ENCODE measurements at places on chromosomes 1 and 21. TPM values are rescaled to one million over a fixed set of nuclear protein-coding genes. Genes with fewer than 3 reads are reported as not detected.

Gene FMO5
- 0.50 TPM for total RNA-seq

Gene LBR
- total RNA-seq, result 226 TPM

Gene FAAH
- total RNA-seq, result 3.6 TPM

Gene BCAR3
- 0.44 TPM for total RNA-seq

Gene CENPL
- 39.2 TPM for total RNA-seq

Gene FYB2
- not detected for total RNA-seq

Gene CHIT1
- 0.39 TPM for total RNA-seq

Gene VAV3
- total RNA-seq, result 6.9 TPM

Gene AMPD1
- total RNA-seq, result not detected

DNA sequence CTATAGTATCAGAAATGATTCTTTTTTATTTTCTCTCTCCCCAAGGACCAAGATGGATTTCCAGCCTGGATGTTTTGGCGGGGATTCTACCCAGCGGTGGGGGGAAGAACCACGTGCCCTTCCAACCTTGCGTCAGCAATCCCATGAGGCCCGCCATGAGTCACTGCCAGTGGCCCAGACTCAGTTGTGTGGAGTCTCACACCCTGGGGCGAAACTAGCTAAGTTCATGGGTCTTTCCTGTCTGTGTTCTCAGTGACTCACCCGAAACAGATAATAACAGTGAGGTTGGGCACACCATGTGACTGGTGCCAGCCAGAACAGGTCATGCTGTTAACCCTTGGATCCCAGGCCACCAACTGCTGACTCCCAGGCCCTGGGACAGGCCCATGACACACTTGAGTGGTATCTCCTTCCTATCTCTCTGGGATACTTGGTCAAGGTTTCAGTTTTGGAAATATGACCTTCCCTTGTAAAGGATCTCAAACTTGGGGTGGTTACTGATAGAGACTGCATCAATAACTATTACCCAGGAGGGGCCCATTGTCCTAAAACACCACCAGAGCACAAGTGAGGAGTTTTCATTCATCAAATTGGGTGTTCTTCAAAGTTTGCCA lies 98.0 kb upstream of the DUSP10 start:
- DNase-seq, result peak; percentile 63

- DNase-seq, result no peak
These were observed 5.4 kb upstream of the NTNG1 start for GRCh38 chr1:107135463-107135862.

DNA sequence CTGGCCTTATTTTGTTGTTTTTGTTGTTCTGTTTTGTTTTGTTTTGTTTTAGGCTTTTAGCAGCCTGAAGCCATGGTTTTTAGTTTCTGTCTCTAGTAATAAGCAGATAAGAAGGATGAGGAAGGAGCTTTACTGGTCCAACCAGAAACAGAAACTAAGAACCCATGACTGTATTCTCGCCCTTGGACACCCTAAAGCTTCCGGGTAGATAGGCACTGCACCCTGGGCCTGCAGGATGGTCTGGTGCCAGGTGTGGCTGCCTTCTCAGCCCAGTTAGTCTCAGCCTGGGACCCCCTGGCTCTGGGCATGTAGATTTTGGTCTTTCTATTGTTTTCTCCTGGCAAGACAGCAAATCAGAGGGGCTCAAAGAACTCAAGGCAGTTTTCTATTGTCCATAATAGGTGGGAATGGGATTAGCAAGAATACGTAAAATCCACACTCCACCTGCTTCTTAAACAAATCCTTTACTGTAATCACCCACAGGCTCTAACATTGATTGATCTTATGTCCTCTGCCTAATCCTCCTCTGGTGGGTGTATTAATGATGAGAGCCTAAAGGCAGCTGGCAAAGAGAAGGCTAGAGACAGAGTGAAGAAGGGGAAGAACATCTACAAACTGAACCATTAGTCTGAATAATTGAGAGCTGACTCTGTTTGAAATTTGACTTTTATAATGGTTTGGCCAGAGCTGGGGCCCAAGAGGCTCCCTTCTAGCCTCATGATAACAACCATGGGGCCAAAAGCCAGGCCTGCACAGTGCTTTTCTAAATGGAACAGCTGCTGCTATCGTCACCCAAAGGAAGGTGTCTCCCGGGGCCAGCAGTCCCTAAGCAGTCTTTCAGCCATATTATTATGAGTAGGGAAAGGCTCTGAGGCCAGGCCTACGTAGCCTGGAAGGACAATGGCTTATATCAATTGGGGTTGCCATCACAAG lies 106.8 kb upstream of the ATP1A1 start:
- DNase-seq, result no peak

DNA sequence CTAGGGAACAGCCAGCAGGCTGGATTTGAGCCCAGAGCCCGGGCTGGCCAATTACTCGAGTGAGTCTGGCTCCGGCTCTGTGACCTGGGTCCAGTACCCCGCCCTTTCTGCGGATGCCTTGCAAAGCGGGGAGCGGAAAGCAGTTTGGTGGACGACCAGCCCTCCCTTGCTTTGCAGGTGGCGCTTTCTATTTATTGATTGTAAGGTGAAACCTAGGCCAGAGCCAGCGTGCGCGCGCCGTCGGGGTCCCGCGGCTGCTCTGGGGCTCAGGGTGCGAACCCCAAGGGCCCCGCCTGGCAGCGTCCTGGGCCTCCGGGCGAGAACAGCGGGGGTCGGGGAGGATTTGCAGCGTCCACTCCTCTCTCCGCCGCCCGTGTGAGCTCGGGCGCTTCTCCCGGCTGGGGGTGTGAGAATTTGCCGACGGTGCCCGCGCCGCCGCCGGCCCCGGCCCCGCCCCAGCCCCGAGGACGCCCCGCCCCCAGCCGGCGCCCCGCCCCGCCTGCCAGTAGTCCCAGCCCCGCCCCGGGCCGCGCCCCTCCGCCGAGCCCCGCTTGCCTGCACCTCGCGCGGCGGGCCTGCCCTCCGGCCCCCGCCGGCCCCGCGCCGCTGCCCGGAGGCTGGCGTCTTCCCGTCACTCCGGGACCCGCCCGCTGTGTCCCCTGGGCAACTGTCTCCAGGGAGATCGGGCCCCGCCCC lies 37.6 kb downstream of the PIK3CD start:
- peak; percentile 87 for DNase-seq

DNA sequence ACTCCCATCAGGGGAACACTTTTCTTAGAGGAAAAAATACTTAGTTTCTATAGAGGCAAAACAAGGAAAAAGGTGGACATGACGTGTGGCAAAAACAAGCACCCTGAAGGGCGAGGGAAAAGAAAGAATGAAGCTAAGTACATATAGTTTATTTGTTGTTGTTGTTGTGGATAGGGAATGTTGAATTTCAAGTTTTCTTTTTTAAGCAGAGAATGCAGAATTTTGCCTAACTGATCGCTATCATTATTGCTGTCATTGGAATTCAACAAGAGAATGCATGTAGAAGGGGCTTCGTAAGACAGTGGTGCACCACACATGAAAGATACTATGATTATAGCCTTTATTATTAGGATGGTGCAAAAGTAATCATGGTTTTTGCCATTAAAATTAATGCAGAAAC lies 144.0 kb downstream of the LMO4 start:
- DNase-seq, result no peak

DNA sequence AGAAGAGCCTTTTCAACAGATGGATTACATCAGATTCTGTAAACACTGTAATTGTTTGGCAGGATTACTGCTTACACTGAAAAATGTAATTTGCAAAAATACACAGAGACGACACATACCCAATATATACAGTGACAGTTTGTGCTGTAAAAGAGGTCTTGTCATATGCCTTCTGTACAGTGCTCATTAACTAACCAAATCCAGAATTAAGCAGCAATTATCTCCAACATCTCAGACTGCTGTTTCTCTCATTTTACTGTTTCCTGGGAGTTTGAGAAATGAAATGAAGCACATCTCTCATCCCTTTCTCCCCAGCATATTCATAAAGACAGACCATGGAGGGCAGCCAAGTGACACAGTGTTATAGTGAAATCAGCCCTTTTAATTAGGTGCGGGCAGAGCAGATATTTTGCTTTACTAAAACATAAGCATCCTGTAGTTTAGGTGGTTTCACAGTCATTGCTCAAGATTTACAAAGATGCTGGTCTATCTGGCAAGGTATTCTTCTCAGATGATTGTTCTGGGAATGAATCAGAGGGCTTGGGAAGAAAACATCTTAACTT lies 618.4 kb upstream of the USP24 start:
- DNase-seq, result no peak

DNA sequence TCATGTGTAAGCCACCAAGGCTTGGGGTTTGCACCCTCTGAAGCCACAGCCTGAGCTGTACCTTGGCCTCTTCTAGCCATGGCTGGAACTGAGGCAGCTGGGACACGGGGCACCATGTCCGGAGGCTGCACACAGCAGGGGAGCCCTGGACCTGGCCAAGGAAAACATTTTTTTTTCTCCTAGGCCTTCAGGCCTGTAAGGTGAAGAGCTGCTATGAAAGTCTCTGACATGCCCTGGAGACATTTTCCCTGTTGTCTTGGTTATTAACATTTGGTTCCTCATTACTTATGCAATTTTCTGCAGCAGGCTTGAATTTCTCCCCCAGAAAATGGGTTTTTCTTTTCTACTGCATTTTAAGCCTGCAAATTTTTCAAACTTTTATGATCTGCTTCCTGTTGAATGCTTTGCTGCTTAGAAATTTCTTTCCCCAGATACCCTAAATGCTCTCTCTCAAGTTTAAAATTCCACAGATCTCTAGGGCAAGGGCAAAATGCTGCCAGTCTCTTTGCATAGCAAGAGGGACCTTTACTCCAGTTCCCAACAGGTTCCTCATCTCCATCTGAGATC lies 295.8 kb downstream of the LTN1 start:
- no peak for DNase-seq

- DNase-seq, result no peak
These were observed 40.8 kb upstream of the A3GALT2 start for GRCh38 chr1:33361532-33362235.

- peak; percentile 32 for DNase-seq
These were observed 113.8 kb downstream of the UBR4 start for GRCh38 chr1:19096036-19096833.

GRCh38 chr1:201113451-201114244 lies 1.4 kb upstream of the CACNA1S start:
- DNase-seq, result no peak

DNA sequence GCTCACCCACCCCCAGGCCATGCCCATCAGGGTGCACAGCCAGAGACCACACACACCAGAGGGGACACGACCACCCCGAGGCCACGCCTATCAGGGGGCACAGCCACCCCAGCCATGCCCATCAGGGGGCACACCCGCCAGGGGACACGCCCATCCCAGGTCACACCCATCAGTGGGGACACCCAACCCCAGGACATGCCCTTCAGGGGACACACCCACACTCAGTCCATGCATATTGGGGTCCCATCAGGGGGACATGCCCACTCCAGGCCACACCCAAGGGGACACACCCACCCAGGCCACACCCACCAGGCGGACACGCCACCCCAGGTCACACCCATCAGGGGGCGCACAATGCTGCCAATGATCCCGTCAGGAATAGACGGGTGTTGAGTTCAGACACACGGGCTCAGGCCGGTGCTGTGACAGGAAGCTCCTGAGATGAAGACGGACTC lies 20.7 kb downstream of the MCM3AP start:
- DNase-seq, result no peak

- no peak for DNase-seq
These were observed 98.4 kb downstream of the EDEM3 start for GRCh38 chr1:184656221-184656620.

DNA sequence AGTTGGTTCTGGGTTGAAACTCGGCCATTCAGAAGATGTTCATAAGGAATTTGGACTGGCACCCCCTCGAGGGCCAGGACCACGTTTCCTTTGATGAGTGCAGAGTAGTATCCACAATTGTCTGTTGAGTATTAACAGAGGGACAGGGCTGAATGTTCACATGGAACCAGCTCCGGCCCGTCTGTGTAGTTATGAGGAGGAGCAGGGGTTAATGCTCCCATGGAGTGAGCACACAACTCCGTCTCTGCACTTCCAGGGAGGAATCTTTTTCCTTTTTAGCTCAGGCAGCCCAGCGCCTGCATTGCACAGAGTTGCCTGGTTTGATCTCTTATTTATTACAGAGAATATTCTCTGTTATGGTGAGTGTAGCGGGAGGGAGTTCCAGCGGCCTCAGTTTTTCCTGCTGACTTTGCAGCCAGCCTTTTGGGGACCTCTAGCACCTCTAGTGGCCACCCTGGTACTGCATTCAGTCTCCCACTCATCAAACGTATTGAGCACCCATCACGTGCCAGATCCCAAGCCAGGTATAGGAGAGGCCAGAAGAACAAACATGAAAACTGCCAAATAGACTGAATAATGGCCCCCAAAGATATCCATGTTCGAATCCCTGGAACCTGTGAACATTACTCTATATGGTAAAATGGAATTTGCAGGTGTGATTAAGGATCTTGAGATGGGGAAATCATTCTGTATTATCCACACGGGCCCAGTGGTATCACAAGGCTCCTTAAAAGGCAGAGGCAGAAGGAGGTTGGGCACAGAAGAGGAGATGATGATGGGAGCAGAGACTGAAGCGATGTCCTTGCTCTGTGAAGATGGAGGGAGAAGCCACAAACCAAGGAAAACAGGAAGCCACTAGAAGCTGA lies 167.7 kb upstream of the CSF3R start:
- DNase-seq, result peak; percentile 71

GRCh38 chr1:19327301-19327700 lies 15.2 kb downstream of the SLC66A1 start:
- no peak for DNase-seq

DNA sequence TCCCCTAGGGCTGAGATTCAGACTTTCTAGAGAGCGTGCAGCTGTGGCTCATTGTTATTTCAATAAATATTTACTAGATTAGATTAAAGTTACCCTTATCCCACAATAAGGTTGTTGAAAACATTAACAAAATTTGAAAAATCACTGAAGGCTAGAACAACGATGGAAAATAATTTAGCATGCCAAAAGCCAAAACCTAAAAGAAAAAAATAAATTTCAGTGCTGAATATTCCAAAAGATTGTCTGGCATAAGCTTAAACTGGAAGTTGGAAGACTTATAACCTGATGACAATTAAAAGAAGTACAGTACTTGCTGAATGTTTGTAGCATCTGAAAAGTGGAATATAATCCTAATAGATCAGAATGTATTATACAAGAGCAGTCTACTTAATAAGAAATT lies 221.3 kb downstream of the USH2A start:
- DNase-seq, result no peak

- peak; percentile 58 for DNase-seq
These were observed 639 bp upstream of the DNAJB4 start for GRCh38 chr1:78003882-78004718.

- DNase-seq, result no peak
These were observed 30.6 kb downstream of the WLS start for GRCh38 chr1:68201546-68202238.

- no peak for DNase-seq
These were observed 12.4 kb downstream of the ANGEL2 start for GRCh38 chr1:213003256-213003655.

GRCh38 chr1:182292193-182292741 lies 99.3 kb downstream of the GLUL start:
- DNase-seq, result no peak

Data from activated CD8-positive, alpha-beta T cell treated with anti-CD3 and anti-CD28 coated beads, Interleukin-2, amount 10 ng/mL, durations not matched to agents 7 days and 5 days (primary cell).